ENCODE measurements at places on chromosomes 7 and 10.

- no peak overlapping the region for H3K27ac ChIP-seq
- H3K4me3 ChIP-seq, result no peak overlapping the region
- no peak for DNase-seq
- no peaks in the 10 kb centered on the region for H3K36me3 ChIP-seq
- H3K4me1 ChIP-seq, result peaks cover 10% of the 10 kb centered on the region
Measured at GRCh38 chr7:14403587-14403986, 414.1 kb upstream of the ETV1 start.

DNA sequence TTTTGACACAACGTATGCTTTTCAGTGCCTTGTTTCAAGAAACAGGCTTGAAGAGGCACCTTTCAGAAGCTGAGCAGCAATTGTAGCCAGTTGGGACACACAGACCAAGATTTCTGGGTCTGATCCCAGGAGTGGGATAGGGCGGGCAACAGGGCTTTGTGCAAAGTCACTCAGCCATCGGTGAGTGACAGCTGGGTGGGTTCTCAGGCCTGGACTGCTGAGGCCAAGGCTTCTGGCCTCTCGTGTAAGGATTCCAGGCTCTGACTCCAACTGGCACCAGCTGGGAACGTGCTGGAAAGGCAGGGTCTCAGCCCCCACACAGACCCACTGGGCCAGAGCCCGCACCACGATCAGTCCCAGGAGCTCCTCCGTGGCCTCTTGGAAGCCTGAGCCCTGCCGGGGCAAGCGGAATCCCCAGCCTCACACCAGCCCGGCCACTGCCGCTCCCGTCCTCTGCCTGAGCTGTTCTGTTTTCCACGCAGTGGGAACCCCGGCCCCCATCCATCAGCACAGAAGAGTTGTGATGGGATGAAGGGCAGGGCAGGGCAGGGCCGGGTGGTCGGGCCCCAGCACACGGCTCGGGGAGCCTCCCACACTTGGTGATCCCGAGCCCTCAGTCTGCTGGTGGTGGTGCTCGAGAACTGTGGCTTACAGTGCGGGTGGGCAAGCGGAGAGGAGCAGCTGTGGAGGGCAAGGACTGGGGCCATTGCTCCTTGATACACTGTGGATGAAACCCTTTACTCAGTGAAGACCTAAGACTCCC lies 46.8 kb downstream of the VIPR2 start:
- H3K27me3 ChIP-seq, result no peaks in the 10 kb centered on the region
- H3K36me3 ChIP-seq, result no peaks in the 10 kb centered on the region
- DNase-seq, result no peak
- H3K27ac ChIP-seq, result no peak overlapping the region
- no peaks in the 10 kb centered on the region for H3K4me1 ChIP-seq
- no peak overlapping the region for H3K4me3 ChIP-seq

- DNase-seq, result peak; percentile 20
- peaks cover 21% of the 10 kb centered on the region for H3K4me1 ChIP-seq
- H3K36me3 ChIP-seq, result 0 out of 2 replicates have a peak, but pooled peaks cover 4% of the 10 kb centered on the region
- H3K27me3 ChIP-seq, result peaks cover 24% of the 10 kb centered on the region
- peak overlapping the region; percentile 7 for H3K27ac ChIP-seq
- 0 out of 2 replicates have a peak overlapping the region, but pooled peaks have one; percentile 11 for H3K4me3 ChIP-seq
Measured at GRCh38 chr7:131895541-131896164, 339.2 kb upstream of the PODXL start.

- H3K27me3 ChIP-seq, result no peaks in the 10 kb centered on the region
- no peak for DNase-seq
- H3K36me3 ChIP-seq, result no peaks in the 10 kb centered on the region
- H3K4me3 ChIP-seq, result no peak overlapping the region
- H3K27ac ChIP-seq, result no peak overlapping the region
Measured at GRCh38 chr10:48684463-48684791, 246 bp upstream of the WDFY4 start.

- peak; percentile 31 for DNase-seq
- no peaks in the 10 kb centered on the region for H3K36me3 ChIP-seq
- H3K27me3 ChIP-seq, result no peaks in the 10 kb centered on the region
- no peaks in the 10 kb centered on the region for H3K4me1 ChIP-seq
- H3K4me3 ChIP-seq, result no peak overlapping the region
Measured at GRCh38 chr7:132723506-132724081, 147.3 kb upstream of the PLXNA4 start.

- no peak overlapping the region for H3K27ac ChIP-seq
- no peaks in the 10 kb centered on the region for H3K27me3 ChIP-seq
- H3K36me3 ChIP-seq, result no peaks in the 10 kb centered on the region
- H3K4me3 ChIP-seq, result no peak overlapping the region
- no peaks in the 10 kb centered on the region for H3K4me1 ChIP-seq
Measured at GRCh38 chr10:74677951-74678350, 148.4 kb upstream of the KAT6B start.

- no peak for DNase-seq
- H3K4me3 ChIP-seq, result no peak overlapping the region
- H3K27me3 ChIP-seq, result no peaks in the 10 kb centered on the region
- no peaks in the 10 kb centered on the region for H3K36me3 ChIP-seq
Measured at GRCh38 chr10:24575481-24576002, 148.1 kb downstream of the ARHGAP21 start.

DNA sequence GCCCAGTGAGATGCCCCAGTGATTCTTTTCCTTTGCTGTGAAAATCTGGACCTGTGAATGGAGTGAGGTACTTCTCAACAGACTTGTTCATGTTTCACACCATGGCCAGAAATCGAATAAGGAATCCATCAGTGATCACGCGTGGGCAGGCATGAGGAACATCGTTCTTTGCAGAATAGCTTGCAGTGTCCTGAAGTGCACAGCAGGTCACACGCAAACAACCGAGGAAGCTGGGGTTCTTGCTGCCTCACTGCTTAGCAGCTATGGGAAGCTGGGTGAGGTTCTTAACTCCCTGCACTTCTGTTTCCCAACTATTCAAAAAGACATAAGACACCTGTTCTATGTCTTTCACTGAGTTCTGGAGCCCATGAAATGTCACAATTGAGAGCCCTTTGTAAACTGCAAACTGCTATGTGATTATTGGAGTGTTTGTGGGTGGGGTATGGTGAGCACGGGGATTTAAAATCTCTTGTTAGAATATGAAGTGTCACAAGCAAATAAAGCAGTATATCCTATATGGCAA lies 253.4 kb downstream of the KIAA1217 start:
- H3K27ac ChIP-seq, result no peak overlapping the region
- H3K36me3 ChIP-seq, result no peaks in the 10 kb centered on the region
- H3K4me1 ChIP-seq, result peaks cover 5% of the 10 kb centered on the region
- H3K4me3 ChIP-seq, result no peak overlapping the region
- DNase-seq, result no peak

DNA sequence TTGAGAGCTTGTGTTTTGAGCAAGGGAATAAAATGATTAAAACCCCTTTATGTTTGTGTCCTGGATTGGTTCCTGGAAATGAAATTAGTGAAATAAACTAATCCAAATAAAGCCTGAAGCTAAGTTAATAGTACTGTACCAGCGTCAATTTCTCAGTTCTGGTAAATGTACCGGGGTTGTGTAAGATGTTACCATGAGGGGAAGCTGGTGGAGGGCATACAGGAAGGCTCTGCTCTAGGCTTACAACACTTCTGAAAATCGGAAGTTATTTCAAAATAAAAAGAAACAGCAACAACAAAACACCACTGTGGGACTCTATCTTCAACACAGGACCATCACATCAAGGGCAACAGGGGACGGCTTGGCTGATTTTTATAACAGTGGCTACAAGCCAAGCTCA lies 257.0 kb downstream of the CREB5 start:
- no peak overlapping the region for H3K4me3 ChIP-seq
- H3K36me3 ChIP-seq, result no peaks in the 10 kb centered on the region
- peaks cover 18% of the 10 kb centered on the region for H3K4me1 ChIP-seq
- H3K27ac ChIP-seq, result no peak overlapping the region
- no peaks in the 10 kb centered on the region for H3K27me3 ChIP-seq

DNA sequence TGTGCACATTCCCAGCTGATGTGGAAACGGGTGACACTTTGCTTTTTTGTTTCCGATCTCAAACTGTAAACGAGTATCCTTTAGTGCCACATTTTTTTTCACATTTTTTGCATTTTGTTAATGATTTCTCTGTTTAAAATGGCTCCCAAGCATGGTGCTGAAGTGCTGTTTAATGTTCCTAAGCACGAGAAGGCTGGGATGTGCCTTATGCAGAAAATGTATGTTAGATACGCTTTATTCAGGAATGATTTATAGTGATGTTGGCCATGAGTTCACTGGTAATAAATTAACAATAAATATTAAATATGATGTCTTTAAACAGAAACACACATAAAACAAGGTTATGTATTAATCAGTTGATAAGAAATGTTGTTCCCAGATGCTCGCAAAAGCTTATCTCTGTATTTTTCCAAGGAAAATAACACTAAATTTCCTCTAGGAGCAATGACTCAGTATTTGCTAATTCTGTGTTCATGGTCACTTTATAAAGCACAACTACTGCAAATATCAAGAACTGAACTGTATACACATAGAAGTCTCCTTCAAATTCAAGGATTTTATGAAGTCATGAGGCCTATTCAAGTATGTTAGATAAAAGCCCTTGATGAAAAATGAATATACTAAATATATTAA lies 305.9 kb upstream of the SMIM30 start:
- no peaks in the 10 kb centered on the region for H3K4me1 ChIP-seq
- H3K27ac ChIP-seq, result no peak overlapping the region
- H3K36me3 ChIP-seq, result no peaks in the 10 kb centered on the region

DNA sequence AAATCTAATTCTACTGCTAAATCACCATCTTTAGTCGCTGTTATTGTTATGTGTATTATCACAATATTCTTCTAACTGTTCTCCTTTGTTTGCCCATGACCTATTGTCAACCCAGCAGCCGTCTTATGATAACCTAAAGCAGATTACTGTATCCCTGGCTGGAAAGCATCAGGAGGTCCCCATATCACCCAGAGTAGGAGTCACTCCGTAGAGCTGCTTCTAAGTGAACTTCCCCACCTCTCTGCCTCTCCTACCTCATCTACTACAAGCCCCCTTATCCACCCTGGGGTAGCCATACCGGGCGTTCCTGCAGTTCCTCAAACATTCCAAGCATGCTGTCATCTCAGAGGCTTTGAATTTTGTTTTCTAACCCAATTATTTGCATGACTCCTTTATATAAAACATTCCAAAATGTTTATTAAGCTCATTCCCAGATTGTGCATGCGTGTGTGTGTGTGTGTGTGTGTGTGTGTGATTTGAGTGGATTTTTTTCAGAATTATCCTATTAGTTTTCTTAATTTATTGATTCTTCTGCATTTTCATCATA lies 39.7 kb downstream of the POU6F2 start:
- no peak overlapping the region for H3K4me3 ChIP-seq
- peaks cover 5% of the 10 kb centered on the region for H3K4me1 ChIP-seq
- no peaks in the 10 kb centered on the region for H3K27me3 ChIP-seq
- DNase-seq, result peak; percentile 27

DNA sequence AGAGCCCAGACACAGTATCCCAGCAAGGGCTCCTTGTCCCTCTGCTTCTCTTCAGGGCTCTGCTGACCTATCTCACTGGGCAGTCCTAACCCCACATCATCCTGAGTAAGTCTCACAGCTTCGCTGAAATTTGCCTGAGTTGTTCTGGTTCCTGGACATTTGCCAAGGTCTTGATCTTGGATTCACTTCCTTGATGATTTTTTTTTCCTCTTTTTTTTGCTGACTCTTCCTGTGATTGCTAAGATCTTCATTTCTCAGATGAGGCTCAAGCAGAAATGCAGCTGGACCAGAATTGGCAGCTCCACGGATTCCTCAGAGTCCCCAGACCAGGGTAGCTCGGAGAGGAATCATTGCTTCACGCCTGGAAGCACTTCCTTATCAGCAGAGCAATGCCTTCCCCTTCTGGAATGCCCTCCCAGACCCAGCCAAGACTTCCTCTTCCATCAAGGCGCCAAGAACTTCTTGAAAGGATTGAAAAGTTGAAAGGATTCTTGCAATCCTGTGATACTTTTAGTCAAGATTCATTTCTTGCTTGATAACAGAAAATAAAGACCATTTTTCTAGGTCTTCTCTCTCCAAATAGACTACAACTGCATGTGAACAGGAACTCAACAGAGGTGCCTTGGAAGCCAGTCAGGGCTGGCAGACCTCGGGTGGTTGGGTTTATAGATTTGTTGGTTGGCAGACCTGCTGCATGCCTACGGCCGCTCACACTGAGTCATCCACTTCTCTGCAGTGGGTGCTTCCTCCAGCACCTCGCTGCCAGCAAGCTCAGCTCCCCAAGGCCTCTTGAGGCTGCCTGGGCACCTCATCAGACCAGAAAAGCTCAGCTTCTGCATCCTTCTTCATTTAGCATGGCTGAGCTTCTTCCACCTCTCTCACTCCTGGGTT lies 8.8 kb upstream of the AFAP1L2 start:
- no peak for DNase-seq
- H3K4me3 ChIP-seq, result no peak overlapping the region
- no peaks in the 10 kb centered on the region for H3K36me3 ChIP-seq
- H3K27ac ChIP-seq, result no peak overlapping the region

GRCh38 chr10:104049504-104050250 lies 36.0 kb downstream of the COL17A1 start:
- no peak for DNase-seq
- no peaks in the 10 kb centered on the region for H3K27me3 ChIP-seq
- H3K4me1 ChIP-seq, result no peaks in the 10 kb centered on the region
- H3K4me3 ChIP-seq, result no peak overlapping the region
- H3K27ac ChIP-seq, result no peak overlapping the region

DNA sequence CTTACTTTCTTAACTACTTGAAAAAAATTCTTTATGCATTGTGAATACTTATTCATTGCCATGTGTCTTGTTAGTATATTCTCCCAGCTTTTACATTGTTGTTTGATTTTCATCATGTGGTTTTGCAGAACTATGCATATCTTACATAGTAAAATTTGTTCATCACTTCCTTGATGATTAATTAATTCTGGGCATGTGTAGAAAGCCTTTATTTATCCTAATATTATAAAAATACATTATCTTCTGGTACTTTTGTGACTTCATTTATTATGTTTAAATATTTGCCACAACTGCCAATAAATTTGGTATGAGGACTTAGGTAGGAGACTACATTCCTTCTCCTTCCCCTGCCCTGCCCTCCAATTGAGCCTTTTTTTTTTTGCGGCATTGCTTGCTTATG lies 166.0 kb upstream of the ZNF32 start:
- H3K27ac ChIP-seq, result no peak overlapping the region
- no peaks in the 10 kb centered on the region for H3K27me3 ChIP-seq
- no peaks in the 10 kb centered on the region for H3K36me3 ChIP-seq
- H3K4me3 ChIP-seq, result no peak overlapping the region
- no peak for DNase-seq

DNA sequence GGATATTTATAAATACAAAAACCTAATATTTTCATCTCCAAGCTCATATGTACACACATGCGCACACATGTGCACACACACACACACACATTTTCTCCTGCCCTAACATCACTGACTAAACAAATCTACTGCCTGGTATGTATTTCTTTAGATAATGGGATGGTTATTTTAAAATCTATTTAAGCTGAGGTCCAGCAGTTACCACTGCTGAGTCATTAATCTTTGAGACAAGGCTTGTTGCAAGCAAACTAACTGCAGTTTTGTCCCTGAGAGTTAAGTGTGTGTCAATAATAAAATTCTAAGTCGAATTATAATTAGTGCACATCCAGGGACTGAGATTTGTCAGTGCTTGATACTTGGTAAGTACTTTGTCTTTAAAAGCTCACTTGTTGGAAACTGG lies 135.1 kb downstream of the VPS50 start:
- no peak for DNase-seq
- no peaks in the 10 kb centered on the region for H3K36me3 ChIP-seq
- no peak overlapping the region for H3K27ac ChIP-seq
- H3K27me3 ChIP-seq, result no peaks in the 10 kb centered on the region
